Activated CD4-positive, alpha-beta T cell treated with anti-CD3 and anti-CD28 coated beads, Interleukin-2, amount 10 ng/mL, durations not matched to agents 7 days and 5 days (primary cell): ENCODE measurements at places on chromosomes 16 and 17. TPM values are rescaled to one million over a fixed set of nuclear protein-coding genes. Genes with fewer than 3 reads are reported as not detected.

DNA sequence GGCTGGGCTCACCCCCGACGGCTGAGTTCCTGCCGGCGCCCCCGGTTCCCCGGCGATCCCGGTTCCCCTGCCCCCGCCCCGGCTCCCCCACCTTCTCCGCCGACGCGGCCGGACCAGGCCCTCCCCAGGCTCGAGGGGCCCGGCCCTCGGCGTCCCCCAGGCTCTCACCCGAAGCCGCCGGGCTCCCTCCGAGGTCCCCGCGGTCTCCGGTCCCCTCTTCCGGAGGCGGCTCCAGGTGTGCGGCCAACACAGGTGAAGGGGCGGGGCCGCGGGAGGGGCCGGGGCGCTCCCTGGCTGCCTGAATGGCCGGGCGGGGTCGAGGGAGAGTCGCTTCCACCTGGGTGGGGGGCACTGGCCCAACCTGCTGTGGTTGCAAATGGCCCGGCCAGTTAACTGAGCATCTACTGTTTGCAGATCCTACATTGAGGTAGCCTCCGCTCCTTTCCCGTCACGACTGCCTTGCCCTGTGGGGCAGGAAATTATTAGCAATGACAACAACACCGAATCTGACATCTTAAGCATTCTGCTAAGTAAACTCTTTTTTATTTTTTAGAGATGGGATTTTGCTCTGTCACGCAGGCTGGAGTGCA lies at the start of gene BICDL2:
TSS of gene BICDL2 (minus strand) at position 219 of the 590 bp plus-strand sequence. CDS start 1,448 bp downstream, outside the sequence.
- no peak for DNase-seq

GRCh38 chr16:5393070-5393469 lies 295.5 kb upstream of the EEF2KMT start:
- DNase-seq: no peak

- no peak for DNase-seq
Measured at GRCh38 chr17:44424828-44425461, 35.5 kb upstream of the ITGA2B start.

GRCh38 chr16:58481226-58481869 lies 18.6 kb upstream of the NDRG4 start:
- no peak for DNase-seq

DNA sequence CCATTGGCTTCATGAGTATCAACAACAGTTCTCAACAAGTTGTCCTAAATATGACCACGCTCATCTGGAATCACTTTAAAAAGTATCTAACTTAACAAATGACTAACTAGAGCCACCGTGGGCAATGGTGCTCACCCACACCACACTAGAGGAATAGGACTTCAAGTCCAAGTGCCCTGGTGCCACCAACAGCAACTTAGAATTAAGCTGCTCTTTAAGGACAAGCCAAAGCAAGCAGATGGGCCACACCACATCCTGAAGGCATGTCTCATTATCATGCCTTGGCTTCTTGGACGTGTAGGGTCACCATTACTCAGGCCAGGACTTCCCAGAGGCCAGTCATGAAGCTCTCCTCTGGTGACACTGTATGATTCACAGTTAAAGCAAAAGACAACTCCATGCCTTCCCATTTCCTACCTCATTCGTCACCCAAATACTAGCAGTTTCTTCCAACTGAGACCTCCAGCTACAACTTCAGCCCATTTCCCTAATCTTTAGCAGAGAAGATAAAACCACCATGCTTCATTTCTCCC lies 9.4 kb upstream of the SLC6A4 start:
- DNase-seq: no peak

- DNase-seq: no peak
Measured at GRCh38 chr16:68659412-68660358, 14.6 kb downstream of the CDH3 start.

DNA sequence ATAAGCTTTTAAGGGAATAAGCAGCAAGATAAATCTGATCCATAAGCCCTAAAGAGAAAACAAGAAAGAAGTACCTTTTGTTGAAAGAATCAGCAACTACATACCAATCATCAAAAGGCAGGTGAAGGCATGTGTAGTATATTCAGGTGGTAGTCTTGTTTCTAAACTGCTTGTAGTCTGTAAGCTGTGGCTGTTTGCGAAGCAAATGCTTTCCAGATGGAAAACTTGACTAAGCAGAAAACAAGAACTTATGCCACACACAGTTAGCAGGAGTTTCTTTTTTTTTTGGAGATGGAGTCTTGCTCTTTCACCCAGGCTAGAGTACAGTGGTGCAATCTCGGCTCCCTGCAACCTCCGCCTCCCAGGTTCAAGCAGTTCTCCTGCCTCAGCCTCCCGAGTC lies 5.7 kb downstream of the CBX1 start:
- DNase-seq: no peak

- DNase-seq: no peak
Measured at GRCh38 chr17:37761059-37761458, 16.2 kb upstream of the HNF1B start.

DNA sequence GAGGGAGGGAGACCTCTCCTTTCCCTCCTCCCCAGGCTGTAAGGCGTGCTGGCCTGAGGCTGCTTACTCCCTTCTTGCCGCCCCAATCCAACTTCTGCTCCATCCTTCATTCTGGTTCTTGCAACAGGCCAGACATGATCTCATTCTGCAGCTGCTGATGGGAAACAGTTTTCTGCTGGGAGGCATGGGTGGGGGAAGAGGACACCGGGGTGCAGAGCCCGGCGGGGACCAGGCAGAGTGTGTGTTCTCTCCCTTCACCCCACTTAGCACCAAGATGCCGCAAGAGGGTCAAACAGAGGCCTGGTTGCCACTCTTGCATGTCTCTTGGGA lies 1.4 kb downstream of the SARM1 start:
- DNase-seq: no peak

GRCh38 chr16:53559270-53559951 lies 56.4 kb upstream of the AKTIP start:
- no peak for DNase-seq

DNA sequence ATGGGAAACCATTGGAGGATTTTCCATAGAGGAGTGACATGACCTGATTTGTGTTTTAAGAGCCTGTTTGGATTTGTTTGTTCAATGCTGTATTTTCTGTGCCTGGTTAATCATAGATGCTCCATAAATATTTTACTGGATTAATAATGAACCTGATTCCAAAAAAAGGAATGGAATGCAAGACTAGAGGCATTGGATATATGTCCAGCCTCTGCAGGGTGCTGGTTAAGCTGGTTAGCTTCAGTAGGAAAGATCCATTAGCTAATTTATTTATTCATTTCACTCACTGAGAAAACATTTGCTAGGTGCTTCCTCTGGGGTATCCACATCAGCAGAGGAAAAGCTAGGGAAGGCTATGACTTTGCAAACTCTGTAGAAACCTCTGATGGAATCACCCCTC lies 57.7 kb downstream of the SHISA9 start:
- DNase-seq: no peak

GRCh38 chr17:58060596-58061191 lies 22.5 kb upstream of the DYNLL2 start:
- no peak for DNase-seq

DNA sequence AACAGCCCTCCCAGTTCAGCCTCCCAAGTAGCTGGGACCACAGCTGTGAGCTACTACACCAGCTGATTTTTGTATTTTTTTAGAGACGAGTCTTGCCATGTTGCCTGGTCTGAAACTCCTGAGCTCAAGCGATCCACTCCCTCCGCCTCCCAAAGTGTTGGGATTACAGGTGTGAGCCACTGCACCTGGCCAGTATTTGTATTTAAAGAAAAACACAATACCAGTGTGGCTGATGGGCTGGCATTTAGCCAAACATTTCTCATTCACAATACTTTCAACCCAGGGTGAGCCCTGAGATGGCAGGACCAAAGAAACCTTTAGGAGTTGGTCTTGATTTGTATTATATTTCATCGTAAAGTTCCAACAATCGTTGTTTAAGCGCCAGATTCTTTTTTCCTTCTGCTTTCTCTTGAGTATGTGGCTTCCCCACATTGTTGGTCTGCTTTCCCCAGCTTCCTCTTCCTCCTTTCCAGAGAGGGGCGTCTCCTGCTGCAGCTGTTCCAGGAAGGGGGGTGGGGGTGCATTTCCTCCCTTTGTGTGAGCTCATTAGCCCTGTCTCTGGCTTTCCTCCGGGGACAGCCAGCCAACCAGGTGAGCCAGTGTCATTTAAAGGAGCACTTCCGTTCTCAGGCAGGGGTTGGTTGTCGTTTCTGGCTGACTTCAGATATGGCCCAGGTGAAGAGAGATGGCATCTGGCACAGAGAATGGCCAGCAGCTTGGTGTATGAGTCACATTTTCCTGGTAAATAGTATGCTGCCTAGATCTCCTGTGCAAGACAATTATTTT lies 79.9 kb downstream of the GPRC5B start:
- peak; percentile 59 for DNase-seq

FOXO3B gene
- total RNA-seq: 3.1 TPM

APOH gene
- total RNA-seq: not detected

CDH1 gene
- total RNA-seq: 0.69 TPM

JUP gene
- 0.77 TPM for total RNA-seq

CACNG3 gene
- not detected for total RNA-seq

DPEP1 gene
- not detected for total RNA-seq

SLC16A13 gene
- 18.0 TPM for total RNA-seq

TAOK2 gene
- 48.8 TPM for total RNA-seq

SOX15 gene
- 0.71 TPM for total RNA-seq

TNFSF12 gene
- 79.6 TPM for total RNA-seq

CCDC78 gene
- 1.6 TPM for total RNA-seq
